ENCODE measurements at places on chromosomes 1 and 21. TPM values are rescaled to one million over a fixed set of nuclear protein-coding genes. Genes with fewer than 3 reads are reported as not detected.
A peak's percentile ranks its signal among the peaks of the same experiment; 100 is the strongest.

DNA sequence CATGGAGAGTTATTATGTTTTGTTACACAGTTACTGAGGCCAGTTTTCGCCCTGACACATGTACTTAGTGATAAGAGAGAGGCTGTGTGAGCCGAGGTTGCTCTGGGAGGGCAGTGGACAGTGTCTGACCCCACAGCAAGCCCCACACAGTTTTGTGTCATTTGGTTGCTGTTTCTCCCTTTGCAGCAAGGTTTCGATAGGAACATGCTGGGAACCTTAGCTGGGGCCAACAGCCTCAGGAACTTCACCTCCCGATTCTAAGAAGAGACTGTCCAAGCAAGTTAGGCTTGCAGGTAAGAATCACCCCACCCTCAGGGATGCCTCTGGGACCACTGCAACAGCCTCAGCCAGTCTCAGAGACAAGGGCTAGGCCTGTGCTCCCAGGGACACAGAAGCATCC lies 45.3 kb downstream of the PKP1 start:
- DNase-seq: no peak

- DNase-seq: no peak
These were observed 10.6 kb upstream of the NADK start for GRCh38 chr1:1788646-1789431.

PADI4 gene
- 1.2 TPM for total RNA-seq

DNA sequence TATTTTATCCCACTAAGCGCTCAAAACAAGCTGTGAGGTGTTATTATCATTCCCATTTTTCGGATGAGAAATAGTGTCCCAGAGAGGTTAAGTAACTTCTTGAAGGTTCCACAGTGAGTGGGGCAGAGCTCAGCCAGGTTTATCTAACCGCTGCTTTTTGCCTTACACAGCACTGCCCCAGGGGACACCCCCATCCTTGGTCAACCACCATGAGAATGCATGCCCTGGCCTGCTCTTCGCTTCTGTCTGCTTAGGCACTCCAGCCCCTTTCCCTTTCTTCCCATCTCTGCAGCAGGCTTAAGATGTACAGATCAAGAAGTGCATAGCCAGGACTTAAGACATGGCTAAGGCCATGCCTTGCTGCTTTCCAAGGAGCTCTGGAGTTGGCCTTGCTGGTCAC lies 159.0 kb upstream of the CD34 start:
- no peak for DNase-seq

DNA sequence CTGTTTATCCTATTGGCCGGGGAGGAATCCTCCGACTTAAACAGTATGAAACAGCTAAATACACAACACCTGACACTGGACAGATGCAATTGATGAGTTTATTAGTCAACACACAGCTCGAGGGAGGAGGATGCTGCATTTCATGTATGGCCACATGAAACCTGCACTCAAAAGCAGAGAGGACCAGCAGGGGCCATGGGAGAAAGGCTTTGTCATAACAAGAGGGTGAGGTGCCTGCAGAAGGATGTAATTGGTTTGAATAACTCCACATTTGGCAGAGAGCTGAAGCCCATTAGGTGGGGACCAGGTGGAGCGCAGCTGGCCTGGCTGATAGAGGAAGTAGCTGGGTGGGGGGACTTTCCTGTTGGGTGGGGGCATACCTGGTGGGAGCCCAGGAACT lies 599.1 kb downstream of the PTPRU start:
- no peak for DNase-seq

DNA sequence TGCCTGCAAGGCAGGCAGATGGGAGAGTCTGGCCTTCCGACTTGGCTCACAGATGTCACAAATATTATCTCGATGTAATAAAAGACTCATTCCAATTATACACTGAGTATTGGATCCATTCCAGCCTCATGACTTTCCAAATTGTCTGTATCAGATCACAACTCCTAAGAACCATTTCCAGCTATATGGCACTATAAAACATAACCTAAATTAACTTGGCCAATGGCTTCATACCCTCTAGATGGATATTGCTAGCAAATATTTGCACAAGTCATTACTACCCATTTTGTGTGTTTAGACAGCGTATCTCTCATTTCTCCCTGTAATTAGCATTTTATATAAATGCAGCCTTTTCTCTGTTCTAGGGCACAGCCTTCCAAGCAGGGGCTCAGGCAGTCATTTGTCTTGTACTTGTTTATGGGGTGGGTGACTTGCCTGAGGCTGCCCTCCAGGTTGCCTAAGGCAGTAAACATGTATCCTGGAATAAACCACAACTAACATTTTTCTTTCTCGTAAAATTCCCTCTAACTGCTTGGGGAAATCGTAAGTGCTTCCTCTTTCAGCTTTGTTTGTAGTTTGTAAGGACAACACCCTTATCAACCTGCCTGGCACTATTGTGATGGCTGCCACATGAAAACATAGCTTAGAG lies 70.6 kb upstream of the KCNJ6 start:
- DNase-seq: no peak

GRCh38 chr1:239388578-239388977 lies 2.2 kb downstream of the CHRM3 start:
- DNase-seq: no peak

DNA sequence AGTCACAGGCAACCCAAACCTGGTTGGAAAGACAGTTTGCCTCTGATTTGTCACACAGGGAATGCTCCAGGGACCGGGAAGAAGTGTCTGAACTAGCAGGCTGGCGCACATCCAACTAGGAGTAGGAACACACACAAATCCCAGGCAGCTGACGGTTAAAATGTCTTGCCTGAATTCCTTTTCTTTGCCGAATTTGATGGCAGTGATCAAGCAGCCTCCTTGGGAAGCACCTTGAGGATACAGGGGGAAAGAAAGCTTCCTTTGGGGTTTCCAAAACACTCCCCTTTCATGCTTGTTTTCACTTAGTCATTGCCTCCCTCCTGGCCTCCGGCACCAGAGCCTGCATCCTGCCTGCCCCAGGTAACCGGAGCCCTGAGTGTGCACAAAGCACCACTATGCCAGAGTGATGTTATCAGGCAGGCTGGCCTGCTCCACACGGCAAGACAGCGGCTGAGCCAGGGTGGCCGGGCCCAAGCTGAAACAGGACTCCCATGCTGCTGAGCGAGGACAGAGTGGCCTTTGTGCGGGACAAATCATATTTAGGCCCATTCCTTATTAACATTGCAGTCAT lies 193.8 kb downstream of the LMX1A start:
- no peak for DNase-seq

DNA sequence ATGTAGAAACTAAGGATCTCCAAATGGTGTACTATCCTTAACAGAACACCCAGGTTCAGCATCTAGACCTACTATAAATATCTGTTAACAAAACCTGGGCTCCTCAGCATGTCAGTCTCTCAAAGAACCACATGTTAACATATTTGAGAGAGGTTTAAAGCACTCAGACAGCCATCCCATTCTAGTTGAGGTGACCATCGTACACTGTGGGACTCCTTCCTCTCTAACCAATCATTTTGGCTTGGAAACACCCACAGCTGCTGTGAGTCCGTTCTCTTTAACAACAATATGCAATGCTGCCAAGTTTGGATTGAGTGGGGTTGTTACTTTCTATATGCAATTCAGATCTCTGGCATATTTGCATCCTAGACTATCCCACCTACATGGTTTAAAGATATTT lies 105.8 kb downstream of the MRPL39 start:
- DNase-seq: no peak

SLC35E2B gene
- 77.7 TPM for total RNA-seq

- DNase-seq: no peak
These were observed 53.3 kb downstream of the ZFYVE9 start for GRCh38 chr1:52195161-52195560.

DNA sequence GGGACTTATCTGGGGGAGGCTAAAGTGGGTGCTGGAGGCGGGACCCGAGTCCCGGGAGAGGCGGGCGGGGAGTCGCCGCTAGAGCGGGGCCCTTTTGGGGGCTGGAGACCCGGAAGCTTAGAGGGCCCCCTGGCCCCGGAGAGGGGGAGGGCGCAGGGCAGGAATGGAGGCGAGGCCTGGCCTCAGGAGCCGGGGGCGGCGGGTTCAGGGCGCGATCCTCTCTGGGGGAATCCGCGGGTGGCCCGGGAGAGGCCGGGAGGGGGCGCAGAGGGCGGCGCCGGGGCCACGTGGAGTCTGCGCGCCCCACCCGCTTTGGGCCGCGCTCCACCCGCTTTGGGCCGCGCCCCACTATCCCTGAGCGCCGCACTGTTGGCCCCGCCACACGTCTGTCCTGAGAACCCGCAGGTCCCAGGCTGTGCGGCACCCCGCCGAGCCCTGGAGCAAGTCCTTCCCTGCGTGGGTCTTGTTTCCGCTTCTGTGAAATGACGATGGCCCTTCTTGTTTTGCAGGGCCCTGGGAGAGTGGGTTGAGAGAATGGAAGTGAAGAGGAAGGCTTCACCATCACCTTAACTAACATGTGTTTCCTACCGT lies 84.4 kb downstream of the NKAIN1 start:
- DNase-seq: peak; percentile 24

- DNase-seq: peak; percentile 94
These were observed at the start of gene LRRC47 for GRCh38 chr1:3796215-3797061. LRRC47 (minus strand) TSS chr1:3796498; CDS start chr1:3796476, 22 bp downstream.

DNA sequence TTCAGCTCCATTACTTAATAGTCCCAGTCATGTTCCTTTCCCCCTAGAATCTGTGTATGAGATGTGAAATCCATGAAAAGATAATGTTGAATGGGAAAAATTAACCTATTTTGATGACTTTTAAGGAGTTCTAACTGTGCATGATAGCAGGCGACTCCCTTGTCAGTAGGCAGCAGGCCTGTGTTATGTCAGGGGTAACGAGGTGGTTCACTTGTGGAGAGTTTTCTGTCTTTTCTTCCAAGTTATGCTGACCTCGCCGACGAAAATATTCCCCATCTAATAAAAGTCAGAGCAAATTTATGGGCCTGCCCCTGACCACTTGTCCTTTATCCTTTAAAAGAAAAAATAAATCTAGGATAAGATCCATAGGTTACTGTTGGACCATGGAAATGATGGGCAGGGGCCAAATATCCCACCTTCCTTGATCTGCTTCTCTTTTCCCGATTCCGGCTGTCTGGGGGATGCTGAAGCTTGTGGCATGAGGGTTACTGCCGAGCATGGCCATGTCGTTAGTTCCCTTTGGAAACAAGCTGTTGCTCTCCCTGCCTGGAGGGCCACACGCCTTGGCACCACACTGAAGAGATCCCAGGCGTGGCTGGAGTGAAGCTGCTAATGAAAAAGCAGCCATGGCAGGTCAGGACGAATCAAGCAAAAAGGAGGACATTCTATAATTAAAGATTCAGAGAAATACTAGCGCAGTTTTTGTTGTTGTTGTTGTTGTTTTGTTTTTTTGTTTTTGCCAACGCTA lies 93.8 kb downstream of the ROR1 start:
- no peak for DNase-seq

DNA sequence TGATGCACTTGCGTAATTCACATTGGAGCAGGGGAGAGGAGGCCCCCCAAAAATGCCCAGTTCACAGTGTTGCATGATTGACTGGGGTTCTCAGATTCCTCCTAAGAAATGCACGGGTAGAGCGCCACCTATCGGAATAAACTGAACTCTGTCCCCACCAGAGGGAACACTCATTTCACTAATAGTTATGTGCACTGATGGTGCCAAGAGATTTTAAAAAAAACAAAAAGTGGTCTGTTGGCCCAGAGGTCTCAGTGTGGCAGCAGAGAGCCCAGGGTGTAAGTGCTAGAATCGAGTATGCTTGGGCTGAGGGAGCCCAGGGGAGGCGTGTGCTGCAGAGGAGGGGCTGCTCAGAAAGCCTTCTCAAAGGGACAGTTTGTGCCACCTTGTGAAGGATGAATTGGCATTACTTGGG lies 6.9 kb downstream of the PINK1 start:
- peak; percentile 57 for DNase-seq

- DNase-seq: no peak
These were observed 40.0 kb downstream of the CDCP2 start for GRCh38 chr1:54112705-54113368.

CD48 gene
- 249 TPM for total RNA-seq

CELA2B gene
- 0.41 TPM for total RNA-seq

DNA sequence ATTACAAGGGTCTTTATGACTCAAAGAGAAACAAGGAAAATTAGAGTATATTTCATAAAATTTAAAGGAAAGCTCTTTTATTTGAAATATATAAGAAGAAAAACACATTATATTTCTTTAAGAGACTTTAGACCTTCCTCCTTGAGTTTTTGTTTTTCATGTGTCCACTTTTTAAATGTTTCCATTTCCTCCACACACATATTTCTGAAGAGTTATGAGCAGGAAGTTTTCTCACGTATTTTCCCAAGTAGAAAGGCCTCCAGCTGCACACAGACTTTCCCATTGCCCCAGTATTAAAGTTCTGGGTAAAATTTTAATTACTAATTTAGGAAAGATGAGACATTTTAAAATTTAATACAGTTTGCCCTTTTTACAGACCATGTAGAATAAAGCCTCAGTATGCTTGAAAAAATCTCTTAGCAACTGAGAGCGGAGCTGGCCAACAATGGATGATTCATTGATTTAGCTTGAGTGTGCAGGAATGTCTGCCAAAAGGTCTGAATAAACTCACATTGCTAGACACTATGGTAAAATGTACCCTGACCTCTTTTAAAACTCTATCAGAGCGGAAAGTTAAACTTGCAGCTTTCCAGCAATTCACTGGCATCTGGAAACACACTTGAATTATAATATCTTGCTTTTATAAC lies 57.9 kb downstream of the DDAH1 start:
- DNase-seq: no peak

GRCh38 chr1:177849130-177849529 lies 120.7 kb downstream of the SEC16B start:
- no peak for DNase-seq

DNA sequence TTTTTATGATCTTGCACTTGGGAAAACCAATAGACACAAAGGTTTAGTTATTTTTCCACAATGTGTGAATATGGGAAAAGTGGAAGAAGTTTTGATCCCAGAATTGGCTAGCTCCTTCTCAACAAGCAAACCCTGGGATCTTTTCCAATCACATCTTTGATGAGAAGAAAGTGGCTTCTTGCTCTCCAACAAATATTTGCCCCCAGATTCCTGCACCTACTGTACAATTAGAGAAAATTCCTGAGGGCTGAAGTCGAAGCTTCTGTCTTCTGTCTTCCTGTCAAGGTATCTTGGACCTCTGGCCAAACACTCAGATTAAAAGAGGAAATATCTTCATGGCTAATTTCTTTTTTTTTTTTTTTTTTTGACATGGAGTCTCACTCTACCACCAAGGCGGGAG lies 113.1 kb upstream of the SLC45A1 start:
- DNase-seq: no peak

DNA sequence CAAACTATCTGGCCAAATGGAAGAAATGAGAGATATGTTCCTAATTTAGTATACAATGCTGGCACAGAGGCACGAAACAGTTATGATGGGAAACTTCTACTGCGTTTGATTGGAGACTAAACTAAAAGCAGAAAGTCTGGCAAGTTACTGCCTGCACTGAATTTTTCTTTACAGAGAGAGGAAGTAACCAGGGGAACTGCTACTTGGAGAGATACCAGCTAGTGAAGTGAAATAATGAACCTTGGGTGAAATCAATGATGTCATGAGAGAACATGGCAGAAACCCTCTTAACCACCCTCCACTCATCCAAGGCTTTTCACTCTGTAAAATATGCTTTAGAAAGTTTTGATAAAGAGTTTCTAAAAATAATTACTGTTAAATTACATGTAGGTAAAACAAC lies 29.3 kb downstream of the NIBAN1 start:
- DNase-seq: no peak
